ENCODE measurements at places on chromosomes 4 and X.
A peak's percentile ranks its signal among the peaks of the same experiment; 100 is the strongest.

GRCh38 chr4:33316578-33316977 is 2596.4 kb downstream of the PCDH7 start:
- no peak for DNase-seq

- no peak for DNase-seq
These were observed 131.0 kb downstream of the PDGFRA start for GRCh38 chr4:54359919-54360650.

DNA sequence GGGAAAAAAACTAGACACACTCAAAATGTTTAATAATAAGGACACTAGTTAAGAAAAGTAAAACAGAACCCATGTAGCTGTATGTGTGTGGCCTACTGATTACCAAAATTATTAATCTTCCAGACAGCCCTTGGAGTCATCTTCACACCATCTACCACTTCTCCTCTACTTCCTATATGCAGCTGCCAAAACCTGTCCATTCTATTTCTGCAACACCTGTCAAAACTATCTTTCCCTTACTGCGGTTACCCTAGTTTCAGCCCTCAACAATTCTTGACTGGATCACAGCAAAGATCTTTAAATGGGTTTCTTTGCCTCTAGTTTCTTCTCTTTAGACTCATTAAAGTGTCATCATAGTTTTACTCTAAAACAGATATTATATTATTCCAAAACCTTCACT is 72.6 kb downstream of the GPR82 start:
- no peak for DNase-seq

DNA sequence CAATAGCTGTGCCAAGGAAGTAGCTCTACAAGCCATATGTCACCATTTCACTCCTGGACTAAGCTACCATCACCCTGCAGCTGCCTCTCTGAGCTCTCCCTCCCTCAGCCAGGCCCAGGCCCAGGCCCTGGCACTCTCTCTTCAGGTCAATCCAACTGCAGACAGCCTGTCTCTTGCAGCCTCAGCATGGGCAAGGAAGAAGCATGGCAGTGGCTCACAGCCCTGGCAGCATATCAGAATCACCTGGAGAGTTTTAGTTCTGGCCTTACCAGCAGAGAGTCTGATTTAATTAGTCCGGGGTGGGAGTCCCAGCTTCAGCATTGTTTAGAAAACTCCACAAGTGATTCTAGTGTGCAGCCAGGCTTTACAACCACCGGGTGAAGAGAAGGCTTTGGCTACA is 31.5 kb downstream of the NALF2 start:
- no peak for DNase-seq

GRCh38 chr4:17535242-17535641 is 20.3 kb downstream of the CLRN2 start:
- DNase-seq = no peak

GRCh38 chr4:186805020-186805820 is 81.6 kb upstream of the FAT1 start:
- no peak for DNase-seq

DNA sequence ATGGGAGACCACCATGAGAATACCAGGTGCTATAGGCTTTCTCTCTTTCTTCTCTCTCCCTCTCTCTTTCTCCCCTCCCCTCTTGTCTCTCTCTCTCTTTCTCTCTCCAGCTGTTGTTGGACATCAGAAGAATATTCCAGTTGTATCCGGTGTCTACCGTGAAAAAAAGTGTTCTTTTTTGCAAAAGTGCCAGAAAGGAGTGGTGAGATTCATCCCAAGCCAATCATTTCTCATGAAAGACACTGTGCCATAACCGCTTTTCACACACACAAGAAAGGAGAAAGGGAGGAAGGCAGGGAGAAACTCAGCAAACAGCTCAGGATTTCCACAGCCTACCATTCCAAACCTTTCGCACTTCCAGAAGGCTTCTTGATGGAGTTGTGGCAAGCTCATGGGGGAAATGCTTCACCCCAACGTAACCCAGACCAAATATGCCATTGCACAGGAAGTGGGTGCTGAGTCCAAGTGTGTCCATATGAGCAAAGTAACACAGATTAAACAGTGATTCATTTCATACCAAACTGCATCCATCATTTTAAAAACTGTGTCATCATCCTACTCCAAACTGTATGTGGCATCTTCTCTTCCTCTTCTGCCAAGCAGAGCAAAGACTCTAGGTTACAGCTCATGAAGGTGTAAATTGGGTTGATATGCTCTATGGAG is 224.0 kb downstream of the APBB2 start:
- DNase-seq = no peak

DNA sequence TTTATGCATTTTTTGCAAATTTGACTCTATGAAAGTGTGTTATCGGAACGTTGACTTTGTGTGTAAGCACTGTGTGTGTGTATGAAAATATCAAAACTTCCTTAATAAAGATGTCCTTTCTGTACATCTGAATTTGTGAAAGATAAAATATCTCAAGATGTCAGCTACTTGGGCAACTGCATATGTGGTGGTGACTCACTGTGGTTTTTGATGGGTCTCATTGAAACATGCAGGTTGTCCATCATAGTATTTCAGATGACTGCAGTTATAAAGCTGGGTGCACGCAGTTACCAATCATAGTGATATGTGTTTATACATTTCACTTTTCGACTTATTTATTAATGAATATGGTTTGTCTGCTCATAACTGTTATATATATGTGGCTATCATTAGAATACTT is 19.7 kb upstream of the BBS12 start:
- no peak for DNase-seq

GRCh38 chr4:88999392-88999930 is 57.5 kb downstream of the FAM13A start:
- DNase-seq = no peak

- DNase-seq = no peak
These were observed 74.0 kb upstream of the GC start for GRCh38 chr4:71857713-71858451.

DNA sequence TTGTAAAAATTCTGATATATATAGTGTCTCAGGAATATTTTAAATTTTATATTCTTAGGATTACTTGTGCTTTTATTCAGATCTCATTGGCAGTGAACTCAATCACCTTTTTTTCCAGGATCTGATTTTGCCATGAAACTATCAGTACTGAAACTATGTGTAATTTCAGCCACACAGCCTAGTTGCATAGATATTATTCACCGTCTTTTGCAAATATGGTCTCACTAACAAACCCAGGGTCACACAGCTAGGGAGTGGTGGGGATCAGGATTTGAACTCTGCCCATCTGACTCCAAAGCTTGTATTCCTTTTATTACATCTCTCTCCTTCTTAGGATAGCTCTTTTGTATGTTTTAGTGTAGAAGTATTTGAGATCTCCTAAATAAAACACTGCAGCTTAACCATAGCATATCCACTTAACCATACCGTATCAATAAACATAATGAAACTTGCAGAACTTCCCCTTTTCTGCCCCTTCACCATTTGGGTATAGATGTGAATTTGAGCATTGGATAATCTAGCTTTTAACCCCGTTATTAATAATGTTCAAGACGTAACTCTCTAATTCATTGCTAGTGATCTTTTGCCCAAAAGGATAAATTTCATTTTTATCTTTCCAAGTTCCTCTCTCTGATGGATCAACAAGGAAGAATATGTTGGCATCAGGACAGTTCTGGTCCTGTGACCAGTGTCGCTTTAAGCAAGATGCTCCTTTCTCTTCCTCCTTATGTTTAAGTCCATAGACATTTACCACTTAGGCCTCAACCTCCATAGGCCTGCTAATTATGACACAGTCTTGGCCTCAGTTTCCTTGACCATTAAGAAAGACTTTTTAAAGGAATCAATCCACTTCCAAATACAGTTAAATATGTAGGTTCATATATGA is 74.6 kb downstream of the RAPGEF2 start:
- DNase-seq = no peak

DNA sequence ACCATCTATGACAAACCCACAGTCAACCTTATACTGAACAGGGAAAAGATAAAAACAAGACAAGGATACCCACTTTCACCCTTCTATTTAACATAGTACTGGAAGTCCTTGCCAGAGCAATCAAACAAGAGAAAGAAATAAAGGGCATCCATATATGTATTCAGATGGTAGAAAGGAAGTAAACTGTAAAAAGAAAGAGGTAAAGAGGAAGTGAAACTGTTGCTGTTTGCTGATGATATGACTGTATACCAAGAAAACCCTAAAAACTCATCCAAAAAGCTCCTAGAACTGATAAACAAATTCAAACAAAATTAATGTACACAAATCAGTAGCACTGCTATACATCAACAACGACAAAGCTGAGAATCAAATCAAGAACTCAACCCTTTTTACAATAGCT is 538.7 kb upstream of the PABPC4L start:
- DNase-seq = no peak

GRCh38 chr4:37715889-37716402 is 29.8 kb upstream of the RELL1 start:
- DNase-seq = peak; percentile 16

- no peak for DNase-seq
These were observed 22.3 kb upstream of the HOPX start for GRCh38 chr4:56703378-56703777.

DNA sequence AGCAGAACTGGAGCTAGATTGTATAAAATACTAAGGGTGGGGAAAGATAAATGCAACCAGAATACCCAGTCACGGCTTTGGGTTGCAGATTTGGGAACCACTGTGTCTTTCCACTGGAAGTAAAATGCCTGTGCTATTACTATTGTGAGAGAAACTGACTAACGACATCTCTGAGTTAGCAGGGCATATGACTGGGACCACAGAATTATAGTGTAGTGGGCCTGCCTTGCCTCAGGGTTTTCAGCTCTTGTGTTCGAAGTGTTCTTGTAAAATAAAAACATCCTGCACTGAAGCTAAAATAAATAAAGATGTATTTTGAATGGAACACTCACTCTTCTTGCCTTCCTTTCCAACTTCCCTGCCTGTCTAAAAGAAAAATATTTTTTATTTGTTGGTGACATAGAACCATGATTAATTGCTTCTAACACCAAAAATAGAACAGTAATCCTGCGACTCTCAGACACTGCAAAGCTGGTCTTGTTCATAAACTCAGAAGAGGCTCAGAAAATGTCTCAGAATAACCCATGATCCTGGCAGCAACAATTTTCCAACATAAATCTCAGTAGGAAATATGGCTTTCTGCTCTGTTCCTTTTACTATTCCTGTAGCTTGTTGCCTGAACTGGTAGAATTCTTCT is 104.2 kb downstream of the FAM47B start:
- no peak for DNase-seq

- no peak for DNase-seq
These were observed 738.3 kb upstream of the FRG1 start for GRCh38 chr4:189202182-189202868.

GRCh38 chrX:131308980-131309379 is 19.9 kb upstream of the IGSF1 start:
- DNase-seq = no peak

DNA sequence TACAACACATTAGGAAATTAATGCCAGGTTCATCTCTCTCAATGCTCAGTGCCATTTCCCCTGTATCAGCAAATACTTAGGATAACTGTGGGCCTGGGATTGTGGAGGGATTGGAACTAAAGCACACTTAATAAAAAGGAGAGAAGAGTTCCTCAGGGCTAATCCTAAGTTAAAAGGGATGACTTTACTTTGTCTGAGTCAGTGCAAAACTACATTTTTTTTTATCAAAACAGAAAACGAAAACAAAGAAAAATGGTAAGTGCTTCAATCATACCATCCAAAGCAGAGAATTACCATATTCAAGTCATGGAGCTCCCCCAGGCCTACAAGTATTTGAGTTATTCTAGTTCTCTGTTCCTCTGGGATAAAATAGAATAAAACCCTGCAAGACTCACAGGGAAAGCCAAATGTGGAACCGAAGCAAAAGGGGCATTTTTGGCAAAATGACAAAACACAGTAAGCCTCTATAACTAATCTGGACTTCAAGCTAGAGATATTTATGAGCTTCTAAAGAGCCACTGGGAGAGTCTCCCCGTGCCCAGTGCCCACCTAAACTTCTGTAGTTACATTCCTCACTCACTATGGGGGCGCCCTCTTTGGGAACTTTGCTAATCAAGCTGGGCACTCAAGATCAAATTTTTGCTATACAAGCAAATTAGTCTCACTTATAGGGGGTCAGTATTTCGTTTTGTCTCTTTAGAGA is 53.4 kb downstream of the PALLD start:
- no peak for DNase-seq

DNA sequence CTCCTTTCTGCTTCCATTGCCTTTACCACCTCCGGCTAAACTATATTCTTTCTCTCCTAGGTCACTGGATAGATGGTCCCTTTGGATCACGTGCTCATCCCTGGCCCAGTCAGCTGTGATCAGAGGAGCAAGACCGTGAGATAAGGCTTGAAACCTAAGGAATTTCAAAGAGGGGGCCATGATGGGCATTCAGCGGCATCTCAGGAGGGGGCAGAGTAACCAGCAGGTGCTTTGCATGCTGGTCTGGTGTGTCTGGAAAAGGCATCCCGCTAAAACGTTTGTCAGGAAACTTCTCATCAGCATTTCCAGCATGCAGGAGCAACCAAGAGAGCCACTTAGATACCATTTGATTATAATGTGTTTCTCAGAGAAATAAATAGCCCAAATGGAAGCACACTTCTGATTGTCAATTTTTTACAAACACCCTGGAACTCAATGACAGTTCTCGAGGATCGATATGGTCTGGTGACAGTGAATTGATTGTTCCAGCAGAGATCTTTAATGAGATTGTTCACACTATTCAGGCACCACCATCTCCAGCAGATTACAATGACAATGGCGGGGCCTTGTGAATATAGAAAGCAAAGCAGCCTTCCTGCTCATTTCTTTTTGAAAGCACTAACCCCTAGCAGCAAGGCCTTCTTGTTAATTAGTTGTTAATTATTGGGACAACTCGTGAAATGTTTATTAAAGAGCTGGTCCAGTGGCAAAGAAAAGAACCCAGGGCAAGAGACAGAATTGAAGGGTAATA is 327.1 kb downstream of the PTTG2 start:
- DNase-seq = no peak

GRCh38 chr4:20272411-20272872 is 20.7 kb downstream of the SLIT2 start:
- DNase-seq = no peak

GRCh38 chr4:25926462-25926861 is 12.4 kb downstream of the SMIM20 start:
- no peak for DNase-seq

DNA sequence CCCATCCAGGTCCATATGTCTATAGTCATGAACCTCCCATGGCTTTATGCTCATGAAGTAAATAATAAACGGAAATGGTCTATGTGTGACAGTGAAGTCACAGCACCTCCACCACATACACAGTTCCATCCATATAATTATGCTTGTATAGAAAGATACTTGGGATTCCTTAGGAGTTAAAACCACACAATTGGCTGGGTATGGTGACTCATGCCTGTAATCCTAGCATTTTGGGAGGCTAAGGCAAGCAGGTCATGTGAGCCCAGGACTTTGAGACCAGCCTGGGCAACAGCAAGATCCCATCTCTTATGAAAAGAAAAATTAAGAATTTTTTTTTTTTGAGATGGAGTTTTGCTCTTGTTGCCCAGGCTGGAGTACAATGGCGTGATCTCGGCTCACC is 55.6 kb upstream of the RBM47 start:
- no peak for DNase-seq

GRCh38 chrX:106959901-106960300 is 39.7 kb downstream of the CLDN2 start:
- no peak for DNase-seq

Measured in stimulated activated CD4-positive, alpha-beta T cell treated with anti-CD3 and anti-CD28 coated beads, Interleukin-4, amount 100 ng/mL, for 24 hours (primary cell).